ENCODE measurements at places on chromosomes 4 and X.
A peak's percentile ranks its signal among the peaks of the same experiment; 100 is the strongest.

- DNase-seq = no peak
These were observed 9.1 kb downstream of the RPGR start for GRCh38 chrX:38318196-38318595.

- DNase-seq = no peak
These were observed 65.1 kb downstream of the LHFPL1 start for GRCh38 chrX:112614640-112615039.

DNA sequence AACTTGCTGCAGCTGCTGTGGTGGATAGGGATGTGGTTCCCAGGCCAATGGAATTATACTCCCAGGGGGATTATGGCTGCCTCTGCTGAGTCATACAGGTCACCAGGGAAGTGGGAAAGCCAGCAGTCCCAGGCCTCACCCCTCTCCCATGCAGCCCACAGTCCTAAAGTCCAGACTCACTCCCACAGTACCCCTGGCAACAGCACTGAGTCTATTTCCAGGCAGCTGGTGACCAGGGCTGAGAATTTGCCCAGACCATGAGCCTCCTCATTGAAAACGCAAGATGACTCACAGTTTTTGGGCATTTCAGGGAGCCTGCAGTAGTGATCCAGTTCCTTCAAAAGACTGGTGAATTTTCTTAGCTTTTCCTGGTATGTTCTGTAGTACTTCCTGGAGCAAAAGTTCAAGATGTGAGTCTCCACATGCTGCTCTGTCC lies 137.6 kb downstream of the NPNT start:
- DNase-seq = peak; percentile 31

DNA sequence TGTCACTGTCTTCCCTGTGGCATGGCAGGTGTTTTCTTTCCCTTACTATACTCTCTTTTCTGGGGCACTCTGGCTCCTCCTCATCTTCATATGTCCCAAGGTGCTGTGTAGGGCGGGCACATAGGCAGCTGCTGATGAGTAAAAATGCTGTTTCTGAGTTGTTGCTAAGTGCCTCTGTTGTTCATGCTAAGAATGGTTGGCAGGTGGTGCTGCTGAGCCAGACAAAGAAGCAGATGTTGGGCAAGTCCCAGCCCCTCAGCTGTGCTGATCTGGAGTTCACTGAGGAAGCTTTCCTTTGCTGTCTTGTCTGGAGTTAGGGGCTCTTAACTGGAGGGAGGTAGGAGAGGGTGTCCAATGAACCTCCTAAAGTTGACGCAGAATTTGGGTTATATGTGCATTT lies 40.6 kb downstream of the HADH start:
- DNase-seq = peak; percentile 77

DNA sequence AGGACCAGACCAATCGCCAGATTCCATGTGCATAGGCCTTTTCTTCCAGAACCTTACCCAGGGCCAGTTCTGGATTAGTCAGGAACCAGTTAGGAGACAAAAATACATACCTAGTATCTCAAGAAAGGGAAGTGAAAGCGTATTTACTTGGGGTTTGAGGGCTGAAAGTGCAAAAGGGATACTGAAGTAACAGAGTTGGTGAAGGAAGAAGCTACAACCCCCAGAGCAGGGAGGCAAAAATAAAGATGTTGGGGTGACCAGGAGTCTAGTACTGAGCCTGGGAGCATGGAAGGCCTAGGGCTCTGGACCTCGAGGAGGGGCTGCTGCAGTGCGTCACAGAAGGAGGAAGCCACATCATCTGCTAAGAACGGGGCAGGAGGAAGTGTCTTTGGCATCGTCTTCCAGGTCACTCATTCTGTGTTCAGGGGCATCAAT lies 38.3 kb downstream of the TKTL1 start:
- DNase-seq = no peak

DNA sequence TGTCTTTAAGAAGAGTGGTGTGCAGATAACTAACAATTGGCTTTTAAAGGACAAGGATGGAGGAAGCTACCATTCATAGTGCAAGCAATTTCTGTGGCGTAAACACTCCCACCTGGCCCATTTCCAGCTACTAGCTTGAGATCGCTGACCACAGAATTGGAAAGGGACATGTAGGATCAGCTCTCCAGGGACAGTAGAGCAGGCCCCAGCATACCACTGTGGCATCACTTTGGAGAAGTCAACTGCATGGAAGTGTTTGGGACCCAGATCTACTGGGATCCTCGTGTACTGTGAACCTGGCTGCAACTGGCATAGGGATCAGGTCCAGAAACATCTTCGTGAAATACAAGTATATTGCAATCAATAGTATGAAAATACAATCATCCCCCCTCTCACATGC lies 515.0 kb downstream of the INPP4B start:
- DNase-seq = no peak

DNA sequence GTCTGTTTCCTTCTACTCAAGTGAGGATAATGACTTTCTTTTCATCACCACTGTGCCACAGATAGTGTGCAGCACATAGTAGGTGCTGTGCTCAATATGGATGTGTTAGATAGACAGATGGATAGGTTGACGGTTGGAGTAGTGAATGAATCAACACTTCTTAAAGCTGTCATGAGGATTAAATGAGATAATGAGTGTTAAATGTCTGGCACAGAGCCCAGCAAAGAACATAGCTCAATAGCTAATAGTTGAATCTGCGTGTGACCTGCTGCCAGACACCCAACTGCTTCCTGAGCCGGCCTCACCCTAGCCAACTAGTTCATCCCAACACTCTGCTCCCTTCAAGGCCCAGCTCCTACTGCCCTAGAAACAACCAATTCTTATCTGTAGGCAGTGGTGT lies 67.7 kb upstream of the PJA1 start:
- DNase-seq = no peak

Data from foreskin fibroblast (primary cell).